ENCODE measurements at places on chromosomes 2 and 18.

DNA sequence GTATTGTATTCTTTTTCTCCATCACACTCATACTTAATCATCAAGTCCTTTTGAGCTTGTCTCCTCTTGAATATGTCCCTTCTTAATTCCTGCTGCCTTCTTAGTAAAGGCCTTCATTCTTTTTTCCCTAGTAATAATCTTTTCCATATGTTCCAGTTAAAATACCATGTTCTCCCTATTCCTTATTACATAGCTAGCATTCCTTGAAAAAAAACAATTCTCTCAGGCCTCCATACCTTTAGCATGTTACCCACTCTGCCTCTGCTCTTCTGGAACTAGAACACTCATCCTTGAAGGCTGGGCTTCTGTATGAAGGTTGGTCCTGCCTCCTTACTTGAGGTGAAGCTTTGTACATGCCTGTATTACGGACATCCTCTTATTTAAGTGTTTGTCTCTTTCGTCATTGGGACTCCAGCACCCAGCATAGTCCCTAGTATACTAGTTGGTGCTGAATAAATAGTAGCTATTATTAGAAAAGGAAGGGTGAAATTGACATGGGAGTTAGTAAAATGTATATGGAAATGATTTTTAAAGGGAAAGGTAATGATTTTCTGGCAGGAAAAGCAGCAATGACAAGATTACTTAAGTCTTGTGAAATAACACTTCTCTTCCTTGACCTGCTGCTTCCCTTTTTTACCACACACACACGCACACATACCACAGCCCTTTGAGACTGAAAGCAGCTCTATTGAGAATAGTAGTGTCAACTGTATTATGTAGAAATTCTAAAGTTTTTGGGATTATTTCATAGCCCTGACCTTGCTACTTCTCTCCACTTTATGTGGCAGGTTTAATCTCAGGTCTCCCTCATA, 45.6 kb downstream of the REL start:
- H3K27ac ChIP-seq: no peak overlapping the region
- no peak overlapping the region for H3K4me3 ChIP-seq
- H3K36me3 ChIP-seq: peaks cover 58% of the 10 kb centered on the region
- no peaks in the 10 kb centered on the region for H3K4me1 ChIP-seq

DNA sequence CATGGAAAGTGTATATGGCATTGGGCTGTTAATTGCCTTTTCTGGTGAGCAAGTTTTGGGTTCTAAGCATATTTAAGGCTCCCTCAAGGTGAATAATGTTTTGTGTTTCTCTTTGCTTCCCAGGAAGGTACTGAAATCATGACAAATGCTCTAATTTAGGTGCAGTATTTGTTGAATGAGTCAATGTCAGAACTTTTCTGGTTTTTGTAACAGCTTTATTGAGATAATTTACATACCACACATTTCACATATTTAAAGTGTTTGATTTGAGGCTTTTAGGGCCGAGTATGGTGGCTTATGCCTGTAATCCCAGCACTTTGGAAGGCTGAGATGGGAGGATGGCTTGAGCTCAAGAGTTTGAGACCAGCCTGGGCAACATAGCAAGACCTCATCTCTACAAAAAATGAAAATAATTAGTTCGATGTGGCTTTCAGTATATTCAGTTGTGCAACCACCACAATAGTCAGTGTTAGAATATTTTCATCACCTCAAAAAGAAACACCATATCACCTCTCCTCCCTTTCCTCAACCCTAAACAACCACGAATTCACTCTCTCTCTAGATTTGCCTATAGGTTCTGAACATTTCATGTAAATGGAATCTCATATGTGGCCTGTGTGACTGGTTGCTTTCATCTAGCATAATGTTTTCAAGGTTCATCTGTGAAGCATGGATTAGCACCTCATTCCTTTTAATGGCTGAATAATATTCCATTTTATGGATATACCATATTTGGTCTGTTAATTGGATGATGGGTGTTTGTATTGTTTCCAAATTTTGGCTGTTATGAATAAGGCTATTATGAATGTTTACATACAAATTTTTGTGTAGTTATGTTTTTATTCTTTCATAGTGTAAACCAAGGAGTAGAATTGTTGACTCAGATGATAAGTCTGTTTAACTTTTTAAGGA, 54.9 kb downstream of the MGAT5 start:
- H3K27ac ChIP-seq: no peak overlapping the region
- H3K4me1 ChIP-seq: peaks cover 26% of the 10 kb centered on the region
- H3K4me3 ChIP-seq: no peak overlapping the region
- no peaks in the 10 kb centered on the region for H3K36me3 ChIP-seq

GRCh38 chr18:46596119-46596518, 60.9 kb downstream of the LOXHD1 start:
- H3K36me3 ChIP-seq: no peaks in the 10 kb centered on the region
- H3K4me1 ChIP-seq: no peaks in the 10 kb centered on the region
- no peaks in the 10 kb centered on the region for H3K27me3 ChIP-seq

DNA sequence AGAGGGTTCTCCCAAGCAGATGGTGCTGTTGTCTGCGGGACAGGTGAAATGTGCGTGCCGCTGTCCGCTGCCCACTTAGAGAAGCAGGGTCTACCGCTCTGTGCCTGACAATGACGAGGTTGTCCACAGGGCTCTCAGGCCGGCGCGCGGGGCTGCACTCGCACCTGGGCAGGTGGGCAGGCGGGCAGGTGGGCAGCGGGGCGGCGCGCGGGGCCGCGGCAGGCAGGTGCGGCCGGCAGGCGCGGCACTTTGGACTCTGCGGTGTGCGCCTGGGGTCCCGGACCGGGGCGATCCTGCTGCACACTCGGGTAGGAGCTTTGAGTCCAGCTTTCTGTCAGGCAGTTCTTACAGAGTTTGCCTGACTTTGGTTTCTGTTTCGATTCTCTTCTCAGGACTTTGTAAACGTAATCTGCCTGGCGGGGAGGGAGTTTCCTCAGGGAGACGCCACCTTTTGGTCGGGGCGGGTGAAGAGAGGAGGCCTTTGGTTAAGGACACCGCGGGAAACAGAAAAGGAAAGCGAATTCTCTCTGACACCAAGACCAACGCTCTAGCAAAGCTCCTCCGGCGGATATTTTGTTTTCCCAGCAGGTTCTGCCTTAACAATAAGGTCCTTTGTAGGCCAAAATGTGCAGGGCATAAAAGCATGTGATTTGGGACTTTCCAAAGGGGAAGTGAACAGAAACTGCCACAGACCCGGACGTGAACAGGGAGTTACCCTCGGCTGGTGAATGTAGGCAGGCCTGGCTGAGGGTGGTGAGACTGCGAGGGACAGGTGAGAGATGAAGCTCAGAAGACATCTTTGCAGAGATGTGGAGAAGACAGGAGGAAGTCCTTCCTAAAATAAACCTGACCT, at the start of gene IFIH1:
Gene IFIH1, minus strand, starts transcription at position 357 of the 853 bp plus-strand sequence. CDS start 377 bp downstream, outside the sequence.
- peak; percentile 63 for DNase-seq
- no peaks in the 10 kb centered on the region for H3K27me3 ChIP-seq
- peak within 1 kb of the TSS; percentile 91 for H3K27ac ChIP-seq
- no peaks in the 10 kb centered on the region for H3K36me3 ChIP-seq
- peaks cover 29% of the 10 kb centered on the region for H3K4me1 ChIP-seq

DNA sequence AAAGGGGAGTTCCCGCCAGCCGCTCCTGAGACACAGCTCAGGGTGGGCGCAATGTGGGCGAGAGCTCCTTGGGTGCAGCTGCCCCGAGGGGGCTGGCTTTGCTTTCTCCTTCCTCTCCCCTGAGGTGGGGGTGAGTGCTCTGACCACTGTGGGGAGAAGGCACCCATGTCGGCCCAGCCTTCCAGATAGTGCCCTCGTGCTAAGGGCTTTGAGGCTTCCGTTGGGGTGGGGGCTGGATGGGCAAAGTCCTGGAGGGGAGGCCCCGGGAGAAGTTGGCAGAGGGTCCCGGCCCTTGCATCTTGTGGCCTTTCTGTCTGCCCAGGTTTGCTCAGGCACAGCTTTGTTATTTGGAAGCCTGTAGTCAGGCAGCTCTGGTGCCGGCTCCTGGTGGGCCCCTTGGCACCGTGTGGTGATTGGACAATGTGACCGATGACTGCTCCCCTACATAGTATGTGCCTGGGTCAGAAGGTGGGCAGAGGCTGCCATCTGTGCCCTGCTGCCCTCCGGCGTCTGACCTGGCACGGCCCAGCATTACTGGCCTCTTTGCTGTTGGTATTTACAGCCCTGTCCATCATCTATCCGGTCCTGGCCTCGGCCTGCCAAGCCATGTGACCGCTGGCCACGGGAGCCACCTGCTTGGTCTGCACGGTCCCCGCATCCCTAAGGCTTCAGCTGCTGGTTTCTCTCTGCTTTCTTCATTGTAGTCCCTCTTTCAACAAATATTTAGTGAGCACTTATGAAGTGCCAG, 50.8 kb downstream of the TWIST2 start:
- no peaks in the 10 kb centered on the region for H3K36me3 ChIP-seq
- H3K27me3 ChIP-seq: no peaks in the 10 kb centered on the region
- no peak for DNase-seq
- no peak overlapping the region for H3K27ac ChIP-seq
- no peak overlapping the region for H3K4me3 ChIP-seq

Data from CD4-positive, alpha-beta T cell (primary cell).